Stimulated activated CD4-positive, alpha-beta T cell treated with anti-CD3 and anti-CD28 coated beads, TNF-alpha, amount 100 ng/mL, for 1 hour (primary cell): ENCODE measurements at places on chromosomes 5 and 9.

GRCh38 chr9:127977884-127978647, 2.7 kb downstream of the EEIG1 start:
- no peak for DNase-seq

DNA sequence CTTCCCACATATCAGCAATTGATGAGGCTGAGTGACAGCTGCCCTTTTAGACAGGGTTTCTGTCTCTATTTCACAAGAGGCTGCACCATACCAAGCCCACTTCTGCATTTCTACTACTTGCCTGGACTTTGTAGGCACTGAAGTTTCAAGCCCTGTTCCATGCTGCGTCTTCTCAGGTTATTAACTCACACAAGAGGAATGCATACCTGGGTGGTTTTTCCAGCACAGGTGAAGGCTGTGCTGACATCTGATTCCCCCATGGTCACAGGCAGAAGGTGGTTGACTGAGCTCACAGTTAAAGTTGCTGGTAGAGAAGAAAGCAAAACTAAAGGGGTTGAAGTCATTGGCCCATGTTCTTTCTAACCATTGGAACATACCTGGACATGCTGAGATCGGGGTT, 86.6 kb downstream of the MAMDC2 start:
- DNase-seq, result no peak

GRCh38 chr5:95901676-95902627, 59.7 kb downstream of the ELL2 start:
- no peak for DNase-seq

DNA sequence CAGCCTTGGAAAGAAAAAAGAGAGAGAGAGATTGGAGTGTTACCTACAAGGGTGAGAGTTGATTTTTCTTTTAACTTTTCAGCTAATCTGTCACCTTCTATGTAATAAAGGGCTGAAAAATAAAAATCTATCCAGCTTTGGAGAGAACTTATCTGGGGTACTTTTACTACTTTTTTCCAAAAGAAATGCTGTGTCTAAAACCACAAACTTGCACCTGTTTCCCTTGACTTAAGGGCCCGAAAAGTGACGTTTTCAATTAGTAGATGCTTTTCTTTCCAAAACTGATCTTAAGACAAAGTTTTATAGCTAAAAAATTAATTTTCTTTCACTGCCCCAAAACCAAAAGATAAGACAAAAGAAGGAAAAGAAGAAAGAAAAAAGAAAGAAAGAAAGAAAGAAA, 48.8 kb downstream of the SMIM23 start:
- DNase-seq, result no peak

GRCh38 chr5:172454358-172455086, at the start of gene SH3PXD2B:
Gene SH3PXD2B, minus strand, starts transcription at chr5:172454525. Its CDS starts 173 bp downstream, at chr5:172454352.
- no peak for DNase-seq

- no peak for DNase-seq
Measured at GRCh38 chr9:68947015-68947414, 66.9 kb downstream of the PRKACG start.

DNA sequence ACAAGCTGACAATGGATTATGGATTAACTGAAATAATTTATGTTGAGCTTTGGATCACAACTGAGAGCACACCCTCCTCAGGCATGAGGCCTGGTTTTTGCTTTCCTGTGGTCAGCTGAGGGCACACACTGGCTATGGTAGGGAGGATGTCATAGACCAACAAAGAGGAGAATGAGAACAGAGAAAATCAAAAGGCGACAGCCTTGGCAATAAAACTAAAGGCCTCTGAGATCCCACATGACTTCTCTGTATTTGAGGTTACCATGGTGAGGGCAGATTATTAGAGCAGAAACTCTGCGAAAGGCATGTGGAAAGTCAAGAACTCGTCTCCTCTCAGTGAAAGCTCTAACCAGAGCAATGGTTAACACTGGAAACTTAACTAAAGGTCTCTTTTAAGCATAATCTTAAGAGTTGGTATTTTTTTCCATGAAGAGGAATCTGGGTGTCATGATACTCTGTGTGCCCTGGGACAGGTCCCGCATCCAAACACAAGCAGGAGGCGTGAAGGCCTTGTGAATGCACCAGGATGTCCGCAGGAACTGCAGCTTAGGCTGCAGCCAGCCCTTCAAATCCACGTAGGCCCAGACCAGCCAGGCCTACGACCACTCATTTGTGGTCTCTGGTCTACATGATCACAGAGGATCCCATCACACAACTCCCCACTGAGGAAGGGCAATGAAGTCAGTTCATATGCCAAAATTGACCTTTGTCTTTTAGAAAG, 12.4 kb upstream of the MEIKIN start:
- no peak for DNase-seq

DNA sequence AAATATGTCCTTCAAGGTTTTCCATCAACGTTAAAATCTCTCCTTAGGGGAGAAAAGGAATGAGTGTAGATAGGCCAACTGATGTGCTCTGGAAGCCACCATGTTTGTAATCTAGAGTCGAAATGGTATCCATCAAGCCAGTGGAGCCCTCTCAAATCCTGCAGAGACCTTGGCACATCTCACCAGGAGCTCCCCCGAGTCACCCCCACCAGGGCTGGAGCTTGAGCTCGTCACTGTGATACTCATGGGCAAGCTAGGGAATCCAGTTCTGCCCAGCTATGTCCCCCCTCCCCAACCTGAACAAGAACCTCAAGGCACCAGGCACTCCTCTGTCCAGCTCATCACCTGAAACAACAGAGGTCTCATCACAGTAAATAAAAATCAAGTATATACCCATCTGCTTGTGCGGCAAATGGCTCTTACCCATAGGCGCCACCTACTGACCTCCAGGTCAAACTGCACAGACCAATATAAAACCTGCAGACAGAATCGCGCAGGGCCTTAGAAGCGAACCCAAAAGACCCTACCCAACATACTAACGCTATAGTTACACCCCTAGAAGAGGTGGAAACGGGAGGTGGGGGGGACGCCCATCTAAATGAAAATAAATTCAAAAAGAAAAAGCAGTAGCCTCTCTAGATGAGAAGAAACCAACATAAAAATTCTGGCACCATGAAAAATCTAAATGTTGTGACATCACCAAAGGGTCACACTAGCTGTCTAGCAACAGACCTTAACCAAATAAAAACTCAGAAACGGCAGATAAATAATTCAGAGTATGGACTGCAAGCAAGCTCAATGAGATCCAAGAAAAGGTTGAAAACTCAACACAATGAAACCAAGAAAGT, 75.0 kb downstream of the TTC39B start:
- DNase-seq, result no peak

GRCh38 chr5:37955748-37956147, 115.9 kb upstream of the GDNF start:
- DNase-seq, result no peak

- no peak for DNase-seq
Measured at GRCh38 chr9:126661521-126662251, 48.0 kb downstream of the LMX1B start.

GRCh38 chr5:139951296-139951924, 91.7 kb downstream of the NRG2 start:
- DNase-seq, result no peak

DNA sequence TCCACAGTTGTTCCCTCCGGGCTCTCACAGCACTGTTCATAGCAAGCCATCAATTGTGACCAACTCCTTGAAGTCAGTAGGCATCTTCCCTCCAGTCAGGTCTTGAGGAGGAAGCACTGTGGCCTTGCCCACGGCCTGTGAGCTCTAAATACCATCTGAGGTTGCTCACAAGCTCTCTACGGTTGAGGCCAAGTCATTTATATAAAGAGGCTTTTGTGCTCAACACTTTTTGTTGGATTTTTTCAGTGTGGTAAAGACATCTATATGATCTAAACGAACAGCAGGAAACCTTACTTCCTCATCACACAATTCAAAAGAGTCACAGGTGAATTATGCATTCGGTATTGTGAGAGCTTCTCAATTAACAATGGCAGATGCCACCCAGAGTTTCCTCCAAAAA, 97.3 kb downstream of the ZNF462 start:
- DNase-seq, result no peak

GRCh38 chr9:95598236-95598635, 81.5 kb upstream of the PTCH1 start:
- no peak for DNase-seq

DNA sequence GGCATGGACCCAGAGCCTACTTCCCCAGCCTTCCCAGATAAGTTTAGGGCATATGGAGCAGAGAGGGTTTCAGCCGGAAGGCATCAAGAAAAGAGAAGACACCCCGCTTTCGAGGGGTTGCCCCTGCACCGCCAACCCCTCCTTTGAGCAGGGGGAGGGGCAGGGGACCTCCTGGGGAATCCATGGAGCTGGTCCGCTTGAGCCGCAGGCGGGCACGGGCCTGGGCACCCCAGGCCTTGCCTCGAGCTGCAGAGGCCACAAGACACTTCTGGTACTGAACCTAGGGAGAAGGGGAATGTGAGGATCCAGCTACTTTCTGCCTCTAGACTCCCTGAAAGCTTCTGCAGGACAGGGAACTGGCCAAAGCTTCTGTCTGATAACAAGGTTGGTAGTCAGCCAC, 1.3 kb upstream of the SRA1 start:
- no peak for DNase-seq

DNA sequence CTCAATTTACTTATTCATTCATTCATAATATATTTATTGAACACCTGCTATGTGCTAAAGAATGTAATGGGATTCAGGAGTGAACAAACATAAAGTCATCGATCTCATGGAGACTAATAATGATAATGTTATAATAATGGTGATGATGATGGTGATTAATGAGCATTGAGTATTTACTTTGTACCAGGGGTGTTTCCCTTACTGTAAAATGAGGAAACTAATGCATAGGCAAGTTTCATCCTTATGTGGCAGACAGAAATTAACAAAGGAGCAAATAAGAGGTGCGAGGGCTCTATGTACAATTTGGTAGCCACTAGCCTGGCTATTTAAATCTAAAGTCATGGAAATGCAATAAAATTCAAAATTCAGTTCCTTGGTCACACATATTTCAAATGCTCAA, 11.1 kb upstream of the LCP2 start:
- DNase-seq, result no peak
